ENCODE measurements at places on chromosomes 11 and 22.

DNA sequence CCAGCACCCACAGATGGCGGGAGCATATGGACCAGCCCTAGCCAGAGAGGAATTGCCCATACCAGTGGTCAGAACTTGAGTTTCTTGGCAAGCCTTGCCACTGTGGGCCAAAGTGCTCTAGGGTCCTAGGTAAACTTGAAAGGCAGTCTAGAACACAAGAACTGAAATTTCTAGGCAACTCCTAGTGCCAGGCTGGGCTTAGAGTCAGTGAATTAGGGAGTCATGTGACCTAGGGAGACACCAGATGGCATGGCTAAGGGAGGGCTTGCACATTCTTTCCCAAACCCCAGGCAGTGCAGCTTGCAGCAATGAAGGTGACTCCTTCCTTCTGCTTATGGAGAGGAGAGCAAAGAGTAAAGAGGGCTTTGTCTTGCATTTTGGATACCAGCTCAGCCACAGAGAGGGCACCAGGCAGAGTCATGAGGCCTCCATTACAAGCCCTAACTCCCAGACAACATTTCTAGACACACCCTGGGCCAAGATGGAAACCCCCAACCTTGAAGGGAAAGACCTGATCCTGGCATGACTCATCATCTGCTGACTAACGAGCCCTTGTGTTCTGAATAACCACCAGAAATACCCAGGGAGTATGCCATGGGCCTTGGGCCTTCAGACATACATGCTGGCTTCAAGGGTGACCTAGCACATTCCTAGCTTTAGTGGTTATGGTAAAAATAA lies 19.2 kb upstream of the OR56A3 start:
- no peak for DNase-seq

DNA sequence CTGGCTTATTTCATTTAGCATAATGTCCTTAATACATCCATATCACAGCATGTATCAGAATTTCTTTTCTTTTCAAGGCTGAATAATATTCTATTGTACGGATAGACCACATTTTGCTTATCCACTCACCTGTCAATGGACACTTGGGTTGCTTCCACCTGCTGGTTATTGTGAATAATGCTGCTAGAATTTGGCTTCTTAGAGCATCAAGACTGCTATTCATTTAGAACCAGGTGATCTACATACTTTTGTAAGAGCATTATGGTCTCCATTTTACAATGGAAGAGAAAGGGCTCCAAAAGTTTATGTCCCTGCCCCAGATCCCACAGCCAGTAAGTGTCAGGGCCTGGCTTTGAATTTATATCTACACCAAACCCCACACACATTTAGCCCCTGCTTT lies 100.7 kb upstream of the CD82 start:
- DNase-seq = no peak

DNA sequence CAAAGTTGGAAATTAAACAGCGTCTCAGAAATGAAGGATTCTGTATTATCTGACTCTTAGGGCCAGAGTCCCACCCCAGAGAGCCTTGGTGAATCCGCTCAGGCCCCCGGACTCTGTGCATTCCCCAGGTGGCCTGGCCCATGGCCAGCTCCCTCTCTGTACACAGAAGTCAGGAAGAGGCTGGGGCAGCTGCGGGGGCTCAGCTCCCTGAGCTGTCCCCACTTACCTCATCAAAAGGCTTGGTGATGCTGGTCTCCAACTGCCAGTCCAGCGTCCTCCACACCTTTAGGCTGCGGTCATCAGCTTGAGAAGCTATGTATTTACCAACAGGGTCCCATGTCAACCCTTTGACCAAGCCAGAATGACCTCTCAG lies 35.0 kb downstream of the HIRA start:
- no peak for DNase-seq

- DNase-seq = no peak
Observed at GRCh38 chr11:1776944-1777715, 13.4 kb upstream of the CTSD start.

- no peak for DNase-seq
Observed at GRCh38 chr11:9462806-9463537, 2.2 kb downstream of the ZNF143 start.

- no peak for DNase-seq
Observed at GRCh38 chr11:108685419-108686130, 20.7 kb downstream of the DDX10 start.

DNA sequence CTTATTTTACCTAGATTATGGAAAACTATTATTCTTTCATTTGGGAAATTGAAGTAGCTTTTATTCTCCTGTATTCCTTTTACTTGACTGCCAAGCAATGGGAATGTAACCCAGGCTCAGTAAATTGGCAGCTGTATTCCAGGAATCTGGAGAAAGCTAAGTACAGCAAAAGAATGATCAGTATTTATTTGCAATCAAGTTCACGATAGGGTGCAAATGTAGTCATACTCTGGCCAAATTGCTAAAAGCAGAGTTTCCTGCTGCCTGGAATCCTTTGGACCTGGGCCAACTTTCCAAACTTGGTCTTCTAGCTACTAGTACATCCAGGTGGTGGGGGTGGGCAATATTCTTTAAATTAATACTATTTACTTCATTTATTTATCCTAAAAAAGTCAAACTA lies 286.0 kb upstream of the CTSC start:
- no peak for DNase-seq

Measured in stimulated activated CD8-positive, alpha-beta memory T cell treated with anti-CD3 and anti-CD28 coated beads, Interleukin-7, amount 100 ng/mL, for 1 hour (primary cell).